Psoas muscle (tissue), 8 donors: ENCODE measurements at places on chromosomes 6 and 20.

DNA sequence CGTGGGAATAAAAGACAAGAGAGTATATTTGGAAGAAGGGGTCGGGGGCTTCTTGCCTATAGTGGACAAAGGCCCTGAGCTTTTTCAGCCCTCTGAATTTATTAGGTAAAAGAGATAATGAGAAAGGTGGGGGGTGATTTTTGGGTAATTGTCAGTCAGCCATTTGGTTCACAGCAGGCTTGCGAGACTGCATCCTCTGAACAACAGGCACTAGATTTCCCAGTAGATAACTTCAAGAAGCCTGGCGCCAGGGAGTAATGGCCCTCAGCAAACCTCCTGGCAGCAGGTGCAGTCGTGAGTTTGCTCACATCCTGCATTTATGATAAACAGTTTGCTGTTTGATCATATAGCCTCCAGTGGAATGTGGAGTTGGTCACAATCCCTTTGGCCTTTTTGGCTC is 609.0 kb downstream of the DHX35 start:
- no peak overlapping the region for H3K4me3 ChIP-seq
- no peak for DNase-seq
- H3K4me1 ChIP-seq = no peaks in the 10 kb centered on the region
- no peak overlapping the region for H3K27ac ChIP-seq
- no peaks in the 10 kb centered on the region for H3K27me3 ChIP-seq

- no peak overlapping the region for H3K4me3 ChIP-seq
- DNase-seq = no peak
- H3K4me1 ChIP-seq = no peaks in the 10 kb centered on the region
Observed at GRCh38 chr20:14445310-14445709, 107.9 kb upstream of the FLRT3 start.

GRCh38 chr6:44949596-44950201 is 378.4 kb upstream of the RUNX2 start:
- no peak for DNase-seq
- no peak overlapping the region for H3K27ac ChIP-seq
- H3K27me3 ChIP-seq = no peaks in the 10 kb centered on the region
- H3K4me1 ChIP-seq = no peaks in the 10 kb centered on the region
- H3K36me3 ChIP-seq = no peaks in the 10 kb centered on the region
- no peak overlapping the region for H3K4me3 ChIP-seq

- no peak overlapping the region for H3K4me3 ChIP-seq
- no peak for DNase-seq
- H3K4me1 ChIP-seq = peaks cover 12% of the 10 kb centered on the region
- no peak overlapping the region for H3K27ac ChIP-seq
Observed at GRCh38 chr20:47281376-47281775, 75.1 kb downstream of the ZMYND8 start.

DNA sequence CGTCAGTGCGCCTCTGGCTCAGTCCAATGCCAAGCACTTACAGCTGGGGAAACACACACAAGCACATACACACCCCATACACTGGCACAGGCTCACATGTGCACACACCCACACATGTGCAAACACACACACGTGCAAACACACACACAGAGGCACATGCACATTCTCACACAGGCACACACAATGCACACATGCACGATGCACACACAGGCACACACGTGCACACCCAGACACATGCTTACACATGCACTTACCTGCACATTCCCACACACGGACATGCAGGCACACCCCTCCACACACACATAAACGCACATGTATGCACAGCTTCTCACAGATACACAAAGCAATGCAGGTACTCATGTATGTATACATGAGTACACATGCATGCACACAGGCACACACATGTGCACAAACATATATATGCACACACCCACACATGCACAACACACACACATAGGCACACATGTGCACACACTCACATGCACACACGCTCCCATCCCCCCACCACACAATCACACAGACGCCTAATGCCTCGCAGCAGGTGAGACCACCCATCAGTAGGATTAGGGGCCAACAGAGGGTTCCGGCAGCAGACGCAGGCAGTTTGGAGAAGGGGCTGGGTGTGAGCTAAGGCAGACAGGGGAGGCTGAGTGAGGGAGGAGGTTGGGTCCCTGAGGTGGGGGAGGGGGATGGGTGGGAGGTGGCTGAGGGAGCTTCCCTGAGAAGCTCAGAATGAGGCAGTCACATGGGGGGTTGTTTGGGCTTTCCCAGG is 71.2 kb upstream of the SLCO4A1 start:
- no peaks in the 10 kb centered on the region for H3K27me3 ChIP-seq
- no peak overlapping the region for H3K4me3 ChIP-seq
- DNase-seq = peak; percentile 71
- H3K4me1 ChIP-seq = peaks cover 34% of the 10 kb centered on the region
- H3K36me3 ChIP-seq = no peaks in the 10 kb centered on the region

DNA sequence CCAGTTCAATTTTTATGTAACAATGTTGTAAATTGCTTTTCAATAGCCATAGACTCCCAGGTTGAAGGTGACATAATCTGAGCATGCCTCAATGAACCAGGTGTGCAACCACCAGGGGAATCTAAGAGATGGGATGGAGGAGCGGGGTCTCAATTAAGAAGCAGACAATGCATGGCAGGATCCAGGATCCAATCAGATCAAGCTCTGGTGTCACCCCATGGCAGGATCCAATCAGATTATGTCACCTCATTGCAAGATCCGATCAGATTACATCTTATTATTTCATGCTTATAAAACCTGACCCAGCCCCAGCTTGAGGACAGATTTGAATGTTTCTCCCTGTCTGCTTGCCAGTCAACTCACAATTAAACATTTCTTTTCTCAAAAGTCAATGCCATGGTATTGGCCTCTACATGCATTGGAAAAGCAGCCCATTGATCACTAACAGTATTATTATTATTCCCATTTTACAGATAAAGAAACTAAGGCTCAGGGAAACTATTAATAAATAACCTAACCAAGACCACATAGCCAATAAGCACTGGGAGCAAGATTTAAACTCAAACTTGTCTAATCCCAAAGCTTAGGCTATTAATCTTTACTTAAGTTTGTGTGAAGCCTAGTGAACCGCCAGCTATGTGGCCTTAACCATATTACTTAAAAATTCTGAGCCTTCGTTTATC is 14.3 kb upstream of the SIRT5 start:
- no peak for DNase-seq
- no peak overlapping the region for H3K4me3 ChIP-seq
- no peak overlapping the region for H3K27ac ChIP-seq
- H3K36me3 ChIP-seq = no peaks in the 10 kb centered on the region
- no peaks in the 10 kb centered on the region for H3K27me3 ChIP-seq
- H3K4me1 ChIP-seq = no peaks in the 10 kb centered on the region

- H3K27ac ChIP-seq = no peak overlapping the region
- H3K4me1 ChIP-seq = no peaks in the 10 kb centered on the region
- no peak overlapping the region for H3K4me3 ChIP-seq
- no peak for DNase-seq
Observed at GRCh38 chr6:11028959-11029358, 15.1 kb downstream of the ELOVL2 start.

DNA sequence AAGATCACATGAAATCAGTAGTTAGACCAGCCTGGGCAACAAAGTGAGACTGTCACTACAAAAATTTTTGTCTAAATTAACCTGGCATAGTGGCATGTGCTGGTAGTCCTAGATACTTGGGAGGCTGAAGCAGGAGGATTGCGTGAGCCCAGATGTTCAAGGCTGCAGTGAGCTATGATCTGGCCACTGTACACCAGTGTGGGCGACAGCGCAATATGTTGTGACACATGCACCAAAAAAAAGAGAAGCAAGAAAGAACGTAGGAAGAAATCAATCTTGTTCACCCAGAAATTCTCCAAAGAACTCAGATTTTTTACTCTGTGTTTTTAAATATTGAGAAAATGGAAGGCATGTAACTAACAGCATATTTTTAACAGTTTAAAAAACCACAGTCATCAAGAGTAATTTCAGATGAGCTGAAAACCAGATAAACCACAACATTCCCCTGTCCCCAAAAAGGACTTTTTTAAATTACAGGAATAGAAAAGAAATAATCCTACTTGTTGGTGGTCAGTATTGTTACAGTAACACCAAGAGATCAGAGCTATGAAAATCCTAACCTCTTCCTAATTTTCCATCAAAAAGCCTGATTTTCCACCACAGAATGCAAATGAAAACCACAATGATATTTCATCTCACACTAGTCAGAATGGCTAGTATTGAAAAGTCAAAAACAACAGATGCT is 240.2 kb downstream of the KHDC1L start:
- H3K27me3 ChIP-seq = no peaks in the 10 kb centered on the region
- H3K36me3 ChIP-seq = no peaks in the 10 kb centered on the region
- no peak for DNase-seq
- H3K4me3 ChIP-seq = no peak overlapping the region

GRCh38 chr6:99979953-99980352 is 14.1 kb downstream of the MCHR2 start:
- no peaks in the 10 kb centered on the region for H3K4me1 ChIP-seq
- no peaks in the 10 kb centered on the region for H3K36me3 ChIP-seq
- no peak overlapping the region for H3K27ac ChIP-seq
- no peaks in the 10 kb centered on the region for H3K27me3 ChIP-seq
- no peak for DNase-seq

DNA sequence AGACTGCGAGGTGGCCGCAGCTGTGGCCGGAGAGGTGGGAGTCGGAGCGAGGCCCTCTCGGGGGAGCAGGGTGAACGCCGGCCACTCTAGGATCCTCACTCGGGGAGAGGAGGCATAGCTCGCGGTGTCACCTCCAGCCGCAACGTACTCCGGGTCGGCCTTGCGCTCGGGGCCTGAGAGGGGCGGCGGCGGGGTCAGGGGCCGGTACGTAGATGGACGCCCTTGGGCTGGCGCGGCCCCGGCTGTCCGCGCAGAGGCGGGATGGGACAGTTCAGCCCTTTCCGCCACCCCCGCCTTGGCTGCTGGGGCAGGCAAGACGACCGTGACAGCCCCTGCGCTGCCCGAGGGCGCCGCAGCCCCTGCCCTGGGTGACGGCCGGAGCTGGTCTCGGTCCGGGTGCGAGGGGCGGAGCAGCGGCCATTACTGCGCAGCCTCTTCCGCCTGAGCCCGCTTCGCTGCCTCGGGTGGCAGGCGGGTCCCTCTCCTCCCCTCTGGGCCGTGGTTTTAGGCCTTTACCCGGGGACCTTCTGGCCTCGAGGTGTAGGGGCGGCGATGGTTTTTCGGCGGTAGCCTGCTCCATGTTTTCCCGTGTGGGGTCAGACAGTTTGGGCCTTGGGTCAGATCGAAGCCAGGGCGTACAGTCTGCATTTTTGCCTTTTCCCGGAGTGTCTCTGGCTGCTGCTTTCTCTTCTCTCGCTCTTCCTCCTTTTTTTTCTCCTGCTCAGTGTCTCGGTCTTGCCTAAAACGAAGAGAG is 405 bp downstream of the RNF146 start:
- no peaks in the 10 kb centered on the region for H3K27me3 ChIP-seq
- DNase-seq = peak; percentile 82
- H3K4me3 ChIP-seq = peak overlapping the region; percentile 92
- peaks cover 37% of the 10 kb centered on the region for H3K4me1 ChIP-seq
- peak overlapping the region; percentile 100 for H3K27ac ChIP-seq

DNA sequence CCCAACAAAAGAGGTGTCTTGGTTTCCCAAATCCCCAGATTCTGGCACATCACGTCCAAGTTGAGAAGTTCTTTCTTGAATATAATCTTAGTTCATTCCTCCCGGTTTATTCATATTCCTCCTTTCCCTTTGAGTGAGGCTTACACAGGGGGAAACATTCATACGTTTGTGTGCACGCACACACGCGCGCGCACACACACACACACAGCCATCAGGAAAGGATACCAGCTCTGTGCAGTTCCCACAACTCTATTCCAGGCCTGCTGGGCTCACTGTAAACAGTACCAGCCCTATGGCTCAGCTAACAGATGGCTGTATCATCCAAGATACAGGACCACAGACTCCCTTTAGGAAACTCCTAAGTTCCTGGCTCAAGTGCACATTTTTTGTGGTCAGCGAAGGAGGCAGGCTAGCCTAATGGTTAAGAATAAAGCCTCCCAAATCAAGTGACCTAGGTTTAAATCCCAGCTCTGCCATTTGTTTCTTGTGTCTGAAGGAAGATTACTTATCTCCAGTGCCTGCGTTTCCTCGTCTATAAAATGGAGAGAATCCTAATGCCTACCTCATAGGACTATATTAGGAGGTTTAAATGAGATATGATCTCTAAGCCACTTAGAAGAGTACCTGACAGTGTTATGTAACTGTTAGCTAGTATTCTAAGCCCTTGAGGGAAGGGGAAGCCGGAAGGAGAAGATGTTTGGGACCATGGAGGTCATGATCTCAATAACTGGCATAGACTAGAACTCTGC is 3.7 kb upstream of the TAF8 start:
- no peak for DNase-seq
- peaks cover 5% of the 10 kb centered on the region for H3K36me3 ChIP-seq
- H3K27ac ChIP-seq = peak overlapping the region; percentile 39
- H3K27me3 ChIP-seq = peaks cover 19% of the 10 kb centered on the region

DNA sequence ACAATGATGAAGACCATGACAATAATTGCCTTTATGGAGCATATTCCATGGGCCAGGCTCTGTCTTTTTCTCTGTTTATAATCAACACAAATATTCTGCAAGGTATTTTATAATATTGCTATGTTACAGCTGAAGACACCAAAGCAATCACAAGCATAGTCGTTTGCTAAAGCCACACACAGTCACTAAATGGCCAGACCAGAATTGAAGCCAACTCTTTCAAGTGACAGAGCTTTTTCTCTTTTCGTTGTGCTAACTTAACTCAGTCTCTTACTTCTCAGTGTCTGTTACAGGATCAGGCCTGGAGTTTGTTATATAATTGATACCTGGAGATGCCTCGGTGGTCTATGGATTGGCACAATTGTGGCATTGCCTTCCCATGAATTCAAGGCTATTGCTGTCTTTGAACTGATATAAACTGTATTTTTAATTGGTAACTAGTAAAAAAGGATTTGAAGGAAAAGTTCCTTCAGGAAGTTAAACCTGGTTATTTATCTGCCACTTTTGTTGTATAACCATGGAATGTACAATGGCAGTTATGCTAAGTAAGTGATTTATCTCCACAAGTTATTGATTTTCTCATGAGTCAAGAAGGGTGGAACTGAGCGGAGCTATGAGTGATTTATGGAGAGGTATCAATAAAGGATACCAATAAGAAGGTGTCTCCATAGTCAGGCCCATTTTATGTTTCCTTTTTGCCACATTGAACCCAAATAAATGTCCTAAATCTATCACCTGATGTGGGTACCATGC is 67.6 kb downstream of the PFDN4 start:
- H3K27me3 ChIP-seq = no peaks in the 10 kb centered on the region
- no peak overlapping the region for H3K4me3 ChIP-seq
- H3K4me1 ChIP-seq = no peaks in the 10 kb centered on the region
- no peak overlapping the region for H3K27ac ChIP-seq
